Suprapubic skin (tissue), 4 donors: ENCODE measurements at places on chromosomes 16 and 17.

DNA sequence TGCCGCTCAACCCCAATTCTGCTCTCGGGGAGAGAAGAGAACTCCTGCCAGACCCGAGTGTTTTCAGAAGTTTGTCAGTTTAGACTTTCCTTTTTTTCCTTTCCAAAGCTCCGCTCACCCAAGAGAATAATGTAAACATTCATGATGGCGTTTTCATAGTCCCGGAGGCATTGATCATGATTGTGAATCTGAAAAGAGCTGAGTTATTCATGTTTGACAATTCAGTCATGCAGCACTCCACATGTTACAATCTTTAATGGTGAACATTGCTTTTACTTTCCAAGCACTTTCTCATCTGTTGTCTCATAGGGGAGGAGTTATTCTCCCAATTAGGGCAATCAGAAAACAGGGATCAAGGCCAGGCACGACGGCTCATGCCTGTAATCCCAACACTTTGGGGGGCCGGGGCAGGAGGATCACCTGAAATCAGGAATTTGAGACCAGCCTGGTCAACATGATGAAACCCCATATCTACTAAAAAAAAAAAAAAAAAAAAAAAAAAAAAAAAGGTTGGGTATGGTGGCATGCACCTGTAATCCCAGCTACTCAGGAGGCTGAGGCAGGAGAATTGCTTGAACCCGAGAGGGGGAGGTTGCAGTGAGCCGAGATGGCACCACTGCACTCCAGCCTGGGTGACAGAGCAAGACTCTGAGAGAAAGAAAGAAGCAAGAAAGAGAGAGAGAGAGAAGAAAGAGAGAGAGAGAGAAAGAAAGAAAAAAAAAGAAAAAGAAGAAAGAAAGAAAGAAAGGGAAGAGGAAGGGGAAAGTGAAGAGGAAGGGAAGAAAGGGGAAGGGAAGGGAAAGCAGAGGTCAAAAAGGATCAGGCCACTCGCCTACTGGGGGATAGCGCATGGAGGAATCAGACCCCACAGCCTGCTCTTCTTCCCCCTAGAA, 70.0 kb upstream of the TNRC6C start:
- no peak for DNase-seq
- H3K4me3 ChIP-seq = peak overlapping the region; percentile 52
- peaks cover 10% of the 10 kb centered on the region for H3K27me3 ChIP-seq
- peaks cover 25% of the 10 kb centered on the region for H3K4me1 ChIP-seq
- H3K36me3 ChIP-seq = no peaks in the 10 kb centered on the region

GRCh38 chr17:40905370-40905769, 20.3 kb upstream of the KRT20 start:
- no peak overlapping the region for H3K4me3 ChIP-seq
- peaks cover 3% of the 10 kb centered on the region for H3K27me3 ChIP-seq
- no peak for DNase-seq
- H3K36me3 ChIP-seq = no peaks in the 10 kb centered on the region
- H3K4me1 ChIP-seq = peaks cover 19% of the 10 kb centered on the region

- no peak overlapping the region for H3K27ac ChIP-seq
- DNase-seq = no peak
- H3K4me3 ChIP-seq = no peak overlapping the region
- peaks cover 23% of the 10 kb centered on the region for H3K4me1 ChIP-seq
- no peaks in the 10 kb centered on the region for H3K27me3 ChIP-seq
Observed at GRCh38 chr16:15946257-15947044, 3.0 kb upstream of the ABCC1 start.

DNA sequence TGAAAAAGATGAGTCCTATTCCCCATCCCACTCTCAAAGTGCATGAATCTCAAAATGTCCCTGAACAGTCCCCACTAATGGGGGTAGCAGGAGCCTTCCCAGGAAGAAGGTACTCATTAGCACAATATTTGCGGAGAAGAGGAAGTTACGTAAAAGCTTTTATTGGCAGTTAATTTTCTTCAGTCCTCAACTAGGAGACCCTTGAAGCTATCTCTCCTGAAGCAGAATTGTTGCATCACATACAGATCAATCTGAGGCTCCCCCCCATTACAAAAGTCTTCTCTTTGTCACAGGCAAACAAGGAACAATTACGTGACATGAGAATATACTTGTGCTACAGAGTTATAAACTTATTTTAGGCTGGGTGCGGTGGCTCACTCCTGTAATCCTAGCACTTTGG, 14.2 kb downstream of the SLFN12L start:
- H3K4me1 ChIP-seq = no peaks in the 10 kb centered on the region
- no peaks in the 10 kb centered on the region for H3K36me3 ChIP-seq
- no peak overlapping the region for H3K27ac ChIP-seq
- DNase-seq = no peak
- peaks cover 31% of the 10 kb centered on the region for H3K27me3 ChIP-seq

- H3K27ac ChIP-seq = no peak overlapping the region
- no peak overlapping the region for H3K4me3 ChIP-seq
- peaks cover 2% of the 10 kb centered on the region for H3K4me1 ChIP-seq
- no peaks in the 10 kb centered on the region for H3K27me3 ChIP-seq
Observed at GRCh38 chr17:70859829-70860228, 690.5 kb downstream of the KCNJ2 start.

- H3K36me3 ChIP-seq = peaks cover 72% of the 10 kb centered on the region
- no peak for DNase-seq
- no peaks in the 10 kb centered on the region for H3K27me3 ChIP-seq
- no peak overlapping the region for H3K27ac ChIP-seq
- peaks cover 7% of the 10 kb centered on the region for H3K4me1 ChIP-seq
Observed at GRCh38 chr17:49602783-49603182, 27.1 kb downstream of the NXPH3 start.
